ENCODE measurements at places on chromosomes 12 and 14. TPM values are rescaled to one million over a fixed set of nuclear protein-coding genes. Genes with fewer than 3 reads are reported as not detected.

The PPP1R1A gene
- total RNA-seq = not detected

- DNase-seq = no peak
Observed at GRCh38 chr12:114140576-114140975, 174.5 kb upstream of the RBM19 start.

GRCh38 chr12:76346798-76347420, 1.3 kb downstream of the BBS10 start:
- DNase-seq = no peak

DNA sequence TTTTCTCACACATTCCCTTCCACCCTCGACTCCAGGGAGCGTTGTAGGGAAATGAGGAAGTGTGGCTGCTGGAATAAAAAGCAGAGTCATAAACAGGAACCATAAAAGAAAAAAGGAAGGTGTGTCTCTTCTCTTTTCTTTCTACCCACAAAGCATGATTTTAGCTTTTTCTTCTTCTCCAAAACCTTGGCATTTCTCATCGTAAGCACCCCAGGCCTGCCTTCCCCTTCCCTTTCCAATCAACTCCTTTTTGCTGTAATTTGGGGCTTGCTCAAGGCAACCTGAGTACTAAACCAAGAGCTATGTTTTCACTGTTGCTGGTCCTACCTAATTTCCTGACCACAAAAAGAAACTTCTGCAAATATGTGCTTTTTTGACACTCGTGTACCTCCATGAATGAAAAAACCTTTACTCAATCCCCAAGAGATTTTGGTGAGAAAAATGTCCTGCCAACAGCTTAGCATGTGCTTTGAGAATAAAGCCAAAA, 9.2 kb downstream of the PLBD1 start:
- DNase-seq = no peak

DNA sequence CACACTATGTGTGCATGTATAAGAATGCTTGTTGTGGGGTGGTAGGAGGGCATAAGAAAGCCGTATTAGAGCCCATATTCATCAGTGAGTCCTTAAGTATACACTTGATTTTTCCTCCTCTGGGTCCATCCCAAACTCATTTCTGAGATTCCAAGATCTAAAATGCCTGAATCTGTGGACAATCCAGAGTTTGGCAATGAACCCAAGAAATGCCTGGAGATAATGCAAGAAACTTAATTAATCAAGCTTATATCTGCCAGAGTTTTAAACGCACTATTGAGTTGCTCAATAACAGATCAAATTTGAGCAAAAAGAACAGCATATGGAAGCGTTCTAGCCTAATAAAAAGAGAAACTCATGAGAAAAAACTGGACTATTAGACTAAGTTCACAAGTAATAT, 143.4 kb upstream of the NAV3 start:
- no peak for DNase-seq

- no peak for DNase-seq
Observed at GRCh38 chr12:75760573-75761294, 249.3 kb upstream of the KRR1 start.

DNA sequence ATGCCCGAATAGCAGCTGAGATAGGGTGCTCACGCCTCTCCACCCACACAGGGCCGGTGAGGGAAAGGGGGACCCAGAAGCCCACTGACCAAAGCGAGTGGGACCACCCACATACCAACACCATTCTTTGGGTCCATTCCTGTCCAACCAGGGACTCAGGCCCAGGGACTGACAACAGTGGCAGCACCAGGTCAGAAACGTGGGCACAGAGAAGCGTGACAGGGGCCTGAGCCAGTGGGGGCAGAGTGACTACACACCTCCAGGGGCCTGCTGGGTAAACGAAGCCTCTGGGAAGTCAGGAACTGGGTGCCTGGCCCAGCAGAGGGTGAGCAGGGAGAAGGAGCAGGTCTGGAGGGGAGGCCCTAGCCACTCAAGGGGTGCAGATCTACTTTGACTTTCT, 13.7 kb downstream of the SPRYD3 start:
- DNase-seq = no peak

GRCh38 chr14:105401699-105402098, 3.4 kb downstream of the TEX22 start:
- DNase-seq = no peak

The PELI2 gene
- total RNA-seq = 2.8 TPM

DNA sequence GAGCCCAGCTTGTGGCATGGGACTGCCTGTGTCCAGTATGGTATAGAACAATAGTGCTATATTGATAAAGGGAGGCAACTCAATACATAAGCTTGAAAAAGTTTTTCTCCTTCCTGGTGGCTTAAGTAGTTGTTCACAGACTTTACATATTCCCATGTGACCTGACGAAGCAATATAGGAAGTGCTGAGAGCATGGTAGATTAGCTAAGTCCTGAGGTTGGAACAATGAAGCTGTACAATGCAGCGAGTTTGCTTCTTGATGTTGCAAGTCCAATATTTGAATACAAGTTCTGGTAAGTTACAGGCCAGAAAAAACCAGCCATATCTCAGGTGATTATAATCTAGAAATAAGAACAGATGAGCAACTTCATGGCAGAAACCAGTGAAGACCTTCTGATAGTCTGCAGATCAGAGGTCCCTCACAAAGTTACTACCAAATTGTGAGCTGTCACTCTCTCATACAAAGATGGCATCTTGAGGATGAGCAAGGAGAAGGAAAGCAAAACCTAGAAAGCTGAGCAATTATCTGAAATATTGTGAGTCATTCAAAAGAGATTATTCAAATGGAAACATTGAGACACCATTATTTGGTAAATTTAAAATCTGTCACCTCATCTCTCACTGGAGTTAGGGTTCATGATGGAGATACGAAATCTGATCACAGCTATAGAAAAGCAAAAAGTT, 72.9 kb upstream of the BTG1 start:
- DNase-seq = no peak

The OAS3 gene
- total RNA-seq = 29.6 TPM

DNA sequence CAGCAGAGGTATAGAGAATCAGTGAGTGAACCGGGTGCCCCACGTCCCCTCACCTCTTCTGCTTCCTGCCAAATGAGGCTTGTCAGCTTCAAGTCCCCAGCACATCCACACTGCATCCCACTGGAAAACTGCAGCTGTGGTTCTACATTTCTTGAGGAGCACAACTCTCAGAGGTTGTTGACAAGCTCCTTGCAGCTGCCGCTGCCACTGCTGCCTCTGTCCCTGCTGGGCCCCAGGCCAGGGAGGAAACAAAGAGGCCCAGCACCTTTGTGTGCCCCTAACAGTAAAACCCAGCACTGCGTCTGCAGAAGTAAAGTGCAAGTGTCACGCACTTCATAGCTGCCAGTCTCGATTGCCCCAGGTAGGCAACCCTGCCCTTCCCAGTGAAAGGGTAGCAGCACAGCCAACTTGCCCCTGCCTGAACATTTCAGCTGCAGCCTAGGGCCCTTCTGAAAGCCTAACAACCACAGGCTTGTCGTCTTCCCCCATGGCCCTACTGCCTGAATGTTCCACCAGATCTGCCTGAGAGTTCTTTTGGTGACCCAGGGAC, 1162.1 kb upstream of the USP15 start:
- no peak for DNase-seq

The ABCD2 gene
- 5.8 TPM for total RNA-seq

GRCh38 chr12:22276867-22277266, 57.6 kb downstream of the ST8SIA1 start:
- DNase-seq = no peak

DNA sequence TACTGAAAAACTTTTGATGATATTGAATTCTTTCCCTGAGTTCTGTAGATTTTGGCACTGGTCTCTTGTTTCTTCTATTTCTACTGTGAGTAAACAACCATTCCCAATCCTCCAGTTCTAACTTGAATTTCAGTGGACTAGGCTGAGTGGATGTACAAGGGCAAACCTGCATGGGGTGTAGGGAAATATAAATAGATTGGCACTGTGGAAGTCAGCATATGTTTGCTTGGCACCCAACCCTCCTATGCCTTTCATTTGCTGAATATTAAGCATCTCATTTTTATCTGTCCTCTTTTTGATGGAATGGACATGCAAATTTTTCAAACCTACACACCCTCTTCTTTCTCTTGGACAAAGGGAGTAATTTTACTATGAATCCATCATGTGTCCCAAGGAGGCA, 828.3 kb downstream of the DIO2 start:
- no peak for DNase-seq

- no peak for DNase-seq
Observed at GRCh38 chr14:33393895-33394368, 455.3 kb downstream of the NPAS3 start.

The HHIPL1 gene
- not detected for total RNA-seq

The DBX2 gene
- total RNA-seq = not detected

The RFC5 gene
- total RNA-seq = 61.9 TPM

DNA sequence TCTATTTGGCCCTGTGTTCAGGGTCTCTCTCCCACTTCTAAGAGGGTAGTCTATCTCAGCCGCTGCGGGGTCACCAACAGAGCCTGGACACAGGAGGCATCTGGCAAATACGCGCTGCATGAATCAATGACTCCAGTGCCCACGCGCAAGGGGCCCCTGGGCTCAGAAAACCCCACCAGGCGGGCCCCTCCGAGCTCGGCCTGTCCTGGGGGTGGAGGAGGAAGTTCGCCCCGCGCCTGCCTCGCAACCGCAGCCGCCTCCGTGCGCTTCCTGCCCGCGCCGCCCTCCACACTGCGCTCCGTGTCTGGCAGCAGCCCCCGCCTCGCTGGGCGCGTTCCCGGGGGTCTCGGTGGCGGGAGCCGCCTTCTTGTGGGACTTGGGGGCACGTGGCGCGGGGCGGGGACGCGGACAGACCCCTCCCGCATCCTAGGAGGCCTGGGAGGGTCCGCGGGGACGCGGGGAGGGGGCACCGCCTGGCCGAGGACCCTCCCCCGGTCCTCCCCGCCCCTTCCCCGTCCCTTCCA, 811 bp upstream of the FBRSL1 start:
- DNase-seq = peak; percentile 68

The KRT81 gene
- total RNA-seq = not detected

The SERPINA3 gene
- total RNA-seq = not detected

GRCh38 chr12:124548854-124549378, 18.5 kb downstream of the NCOR2 start:
- DNase-seq = no peak

The TRIM9 gene
- total RNA-seq = 0.46 TPM

DNA sequence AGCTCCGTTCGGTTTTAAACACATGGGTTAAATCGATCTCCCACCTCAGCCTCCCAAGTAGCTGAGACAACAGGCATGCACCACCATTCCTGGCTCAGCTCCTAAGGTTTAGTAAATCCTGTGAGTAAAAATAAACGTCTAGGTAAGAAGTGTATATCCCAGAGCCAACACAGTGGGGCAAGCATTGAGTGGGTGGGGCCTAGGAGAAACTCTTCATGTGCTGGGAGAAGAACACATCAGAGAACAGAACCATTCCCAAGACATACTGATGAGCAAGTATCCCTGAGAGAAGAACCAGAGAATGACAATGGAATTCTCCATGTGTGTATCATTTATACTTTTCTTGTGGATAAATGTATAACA, 86.3 kb downstream of the SEC23A start:
- no peak for DNase-seq

GRCh38 chr12:49233842-49234526, 30.9 kb upstream of the TUBA1C start:
- peak; percentile 10 for DNase-seq

- DNase-seq = peak; percentile 32
Observed at GRCh38 chr14:64549791-64550620, at the start of gene PPP1R36. Gene PPP1R36, plus strand, starts transcription at chr14:64549961. Its CDS starts 37 bp downstream, at chr14:64549998.

GRCh38 chr12:110340706-110341105, 59.7 kb downstream of the ATP2A2 start:
- no peak for DNase-seq

- DNase-seq = no peak
Observed at GRCh38 chr12:24373004-24373403, 423.5 kb upstream of the SOX5 start.

The VWF gene
- total RNA-seq = not detected

- DNase-seq = no peak
Observed at GRCh38 chr12:110001596-110001995, 2.4 kb downstream of the ANKRD13A start.

Measured in activated T-helper 2 cell treated with anti-CD3 and anti-CD28 coated beads, Interferon-gamma antibody, Interleukin-2, Interleukin-4, amounts not matched to agents 10 μg/mL and 5 μg/mL and 100 μg/mL, durations not matched to agents 14 hours and 24 hours and 36 hours (primary cell).